CD4-positive, alpha-beta T cell treated with Interleukin-6 at 100 ng/mL for 8 hours (primary cell): ENCODE measurements at places on chromosomes 11 and 22.
A peak's percentile ranks its signal among the peaks of the same experiment; 100 is the strongest.

GRCh38 chr11:36379653-36380052 lies 83.6 kb downstream of the PRR5L start:
- no peak for DNase-seq

GRCh38 chr11:120898568-120898967 lies 125.3 kb upstream of the TBCEL start:
- no peak for DNase-seq

DNA sequence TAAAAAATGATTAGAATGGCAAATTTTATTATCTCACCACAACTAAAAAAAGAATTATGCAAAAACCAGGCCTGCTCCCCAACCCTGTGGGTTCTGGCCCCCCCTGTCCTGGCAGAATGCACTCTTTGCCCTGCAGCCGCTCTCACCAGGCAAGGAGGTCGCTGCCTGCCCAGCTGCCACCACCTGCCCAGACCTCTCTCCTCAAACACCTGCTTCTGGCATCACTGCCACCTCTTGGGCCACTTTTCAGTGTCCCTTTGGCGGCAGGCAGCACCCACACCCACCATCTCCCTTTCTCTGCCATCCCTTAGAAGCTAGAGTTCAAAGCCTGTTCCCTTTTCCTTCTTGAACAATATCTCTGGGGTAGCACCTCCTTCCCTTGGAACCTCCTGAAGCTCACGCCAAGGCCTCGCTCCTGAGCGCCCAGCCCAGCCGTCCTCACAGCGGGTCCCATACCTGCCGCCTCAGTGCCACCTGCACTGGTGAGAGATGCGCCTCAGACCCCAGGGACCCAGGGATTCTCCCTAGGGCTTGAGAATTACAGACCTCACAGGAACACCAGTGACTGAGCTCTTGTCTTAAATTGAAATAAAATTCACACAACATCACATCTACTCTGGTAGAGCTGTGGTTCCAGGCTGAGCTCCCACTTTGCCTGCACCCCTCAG lies 44.6 kb downstream of the SGSM3 start:
- DNase-seq = no peak

DNA sequence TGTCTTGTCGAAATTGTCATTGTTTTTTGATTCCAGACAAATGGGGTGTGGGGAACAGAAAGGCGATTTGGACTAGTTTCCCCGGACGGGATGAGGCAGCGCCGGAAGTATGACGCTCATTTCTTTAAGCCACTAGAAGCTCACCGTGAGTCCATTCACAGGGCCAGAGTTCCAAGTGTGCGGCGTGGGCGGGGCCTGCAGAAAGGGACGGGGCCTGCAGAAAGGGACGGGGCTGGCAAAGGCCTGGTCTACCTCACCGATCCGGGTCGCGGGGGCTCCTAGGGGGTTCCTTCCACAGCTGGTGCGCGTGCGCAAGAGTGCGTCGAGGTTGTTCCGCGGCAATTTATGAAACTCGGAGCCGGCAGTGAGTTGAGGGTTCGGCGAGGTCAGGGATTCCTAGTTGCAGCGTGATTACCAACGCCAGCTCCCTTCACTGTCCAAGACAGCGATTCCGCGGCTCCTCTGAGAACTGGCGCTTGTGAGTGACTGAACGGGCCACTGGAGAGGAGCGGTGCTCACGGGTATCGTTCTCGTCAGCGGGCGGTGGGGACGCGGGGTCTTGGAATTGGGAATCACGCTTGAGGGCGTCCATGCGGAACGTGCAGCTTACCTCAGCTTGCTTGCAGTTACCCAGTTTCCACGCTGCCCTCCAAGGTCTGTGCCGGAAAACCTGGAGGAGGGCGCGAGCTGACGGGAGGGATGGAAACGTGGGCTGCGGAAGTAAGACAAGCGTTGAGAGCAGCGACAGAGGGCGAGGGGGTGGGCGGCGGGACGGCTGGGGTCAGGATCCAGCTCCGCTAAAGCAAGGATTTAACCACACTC lies at the start of gene ZNF215:
Gene ZNF215 (plus strand): TSS at position 219 of the 822 bp plus-strand sequence. CDS start 5,847 bp downstream, outside the sequence.
- peak; percentile 26 for DNase-seq

GRCh38 chr22:47357086-47357485 lies 594.6 kb downstream of the TBC1D22A start:
- DNase-seq = no peak

DNA sequence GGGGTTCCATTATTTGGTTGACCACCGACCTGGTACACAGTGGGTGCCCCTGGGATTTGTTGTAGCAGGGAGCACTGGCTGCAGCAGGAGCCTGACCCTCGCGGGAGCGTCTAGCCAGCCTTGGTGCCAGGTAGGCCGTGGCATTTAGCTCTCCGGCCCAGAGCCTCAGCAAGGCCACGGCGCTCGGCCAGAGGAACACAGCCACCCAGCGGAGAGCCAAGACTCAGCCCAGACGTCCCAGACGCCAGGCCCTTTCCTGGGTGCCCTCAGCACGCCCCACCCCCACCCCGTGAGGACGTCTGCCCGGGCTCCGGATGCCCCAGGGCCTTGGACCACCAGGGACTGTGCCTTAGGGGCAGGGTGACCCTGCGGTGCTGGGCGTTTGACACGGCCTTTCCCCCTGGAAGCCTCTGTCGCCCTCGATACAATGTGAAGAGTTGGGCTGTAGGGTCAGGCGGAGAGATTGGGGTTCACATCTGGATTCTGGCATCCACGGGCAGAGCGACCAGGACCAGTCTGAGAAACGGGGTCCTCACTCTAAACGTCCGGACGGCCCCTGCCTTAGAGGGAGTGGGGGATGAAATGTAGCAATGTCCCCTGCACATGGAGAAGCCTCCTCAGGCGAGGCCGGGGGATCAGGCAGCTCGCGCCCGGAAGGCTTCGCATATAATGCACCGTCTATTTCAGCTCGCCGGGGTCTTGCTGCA lies 99.2 kb upstream of the FGF3 start:
- no peak for DNase-seq

DNA sequence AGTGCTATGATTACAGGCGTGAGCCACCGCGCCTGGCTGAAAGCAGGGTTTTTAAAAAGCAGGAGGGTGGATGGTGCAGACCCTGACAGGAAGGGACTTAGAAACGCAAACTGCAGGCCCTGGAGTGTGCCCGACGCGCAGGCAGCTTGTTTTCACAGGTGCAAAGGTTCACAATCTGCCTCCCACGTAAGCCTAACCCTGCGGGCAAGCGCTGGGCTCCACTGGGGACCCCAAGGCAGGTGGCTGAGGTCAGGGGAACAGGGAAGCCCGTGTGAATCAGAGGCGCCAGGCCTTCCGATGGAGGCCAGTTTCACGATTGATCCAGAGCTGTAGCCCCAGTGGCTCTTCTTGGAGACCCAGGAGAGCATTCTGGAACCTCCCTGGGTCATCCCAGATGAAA lies 256.3 kb downstream of the BRD1 start:
- DNase-seq = no peak

DNA sequence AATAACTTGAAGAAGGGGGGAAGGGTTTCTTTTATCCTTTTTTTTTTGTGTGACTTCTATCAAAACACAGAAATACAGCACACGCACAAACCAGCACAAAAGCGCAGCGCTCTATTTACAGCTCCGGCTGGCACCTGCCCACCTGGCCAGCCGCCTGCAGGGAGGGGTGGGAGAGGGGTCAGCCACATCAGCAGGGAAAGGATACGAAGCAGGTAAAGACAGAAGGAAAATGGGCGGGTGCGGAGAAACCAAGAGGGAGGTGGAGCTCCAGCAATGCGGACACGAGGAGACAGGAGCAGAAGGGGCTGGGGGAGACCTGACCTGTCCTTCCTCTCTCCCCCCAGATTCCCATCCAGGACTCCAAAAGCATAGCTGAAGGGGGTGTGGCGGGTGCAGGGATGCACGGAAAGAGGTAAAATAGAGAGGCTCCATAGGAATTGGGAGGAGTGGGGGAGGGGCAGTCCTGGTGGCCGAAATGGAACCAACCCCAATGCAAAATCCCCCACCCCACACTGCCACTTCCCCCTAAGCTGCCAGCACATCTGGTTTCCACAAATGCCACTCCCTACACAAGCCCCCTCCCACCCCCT lies 14.1 kb downstream of the CXCR5 start:
- DNase-seq = no peak

- DNase-seq = no peak
Measured at GRCh38 chr22:35792506-35792905, 74.8 kb downstream of the APOL5 start.
